ENCODE measurements at places on chromosomes 6 and 20.

DNA sequence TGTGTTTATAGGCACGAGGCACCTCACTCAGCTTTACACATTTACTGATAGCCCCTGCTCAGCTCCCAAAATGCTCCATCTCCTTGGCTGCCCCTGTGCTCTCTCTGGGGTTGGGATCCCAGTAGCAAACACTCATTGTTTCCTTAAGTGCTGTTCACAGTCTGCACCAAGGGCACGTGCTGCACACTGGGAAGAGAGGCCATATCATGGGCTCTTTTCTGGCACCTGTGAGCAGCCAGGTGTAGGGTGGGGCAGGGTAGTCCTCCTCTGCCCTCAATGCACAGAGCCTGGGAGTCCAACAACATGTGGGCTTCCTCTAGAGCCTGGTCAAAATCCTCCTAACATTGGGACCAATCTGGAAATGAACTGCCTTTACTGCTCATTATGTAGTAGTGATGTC, 67.9 kb downstream of the BANF2 start:
- DNase-seq = no peak

- no peak for DNase-seq
These were observed 53.2 kb downstream of the PTPN1 start for GRCh38 chr20:50563133-50563944.

DNA sequence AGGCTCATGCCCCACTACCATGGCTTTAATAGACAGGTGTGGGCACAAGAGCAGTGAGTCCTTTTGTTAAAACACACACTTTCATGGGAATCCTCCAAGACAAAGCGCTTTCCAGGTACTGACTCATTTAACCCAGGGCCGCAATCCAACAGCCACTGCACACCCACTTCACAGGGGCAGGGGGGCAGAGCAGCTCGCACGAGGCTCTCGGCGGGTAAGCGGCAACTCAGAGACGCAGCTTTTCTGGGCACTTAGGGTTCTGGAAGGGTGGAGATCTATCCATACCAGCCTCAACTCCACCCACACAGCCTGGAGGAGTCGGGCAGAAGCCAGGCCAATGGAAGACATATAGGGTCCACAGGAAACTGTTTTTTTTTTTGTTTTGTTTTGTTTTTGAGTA, 28.6 kb downstream of the PSMG4 start:
- DNase-seq = no peak

DNA sequence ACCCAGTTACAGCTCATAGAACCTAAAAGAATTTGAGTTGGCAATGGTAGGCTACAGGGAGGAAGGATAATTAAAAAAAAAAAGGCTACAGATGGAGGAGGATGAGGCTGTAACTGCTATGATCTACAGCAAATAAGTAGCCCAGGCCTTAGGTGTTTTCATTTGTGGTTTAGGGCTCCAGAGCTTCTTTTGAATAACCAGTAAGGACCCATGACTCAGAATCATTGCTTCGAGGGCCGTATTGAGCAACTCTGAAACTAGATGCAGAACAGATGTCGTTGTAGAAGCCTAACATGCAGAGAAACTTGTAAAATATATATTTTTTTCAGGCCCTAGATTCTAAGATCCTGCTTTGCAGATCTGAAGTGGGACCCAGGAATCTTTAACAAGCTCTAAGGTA, 19.0 kb upstream of the ASIP start:
- DNase-seq = peak; percentile 88

DNA sequence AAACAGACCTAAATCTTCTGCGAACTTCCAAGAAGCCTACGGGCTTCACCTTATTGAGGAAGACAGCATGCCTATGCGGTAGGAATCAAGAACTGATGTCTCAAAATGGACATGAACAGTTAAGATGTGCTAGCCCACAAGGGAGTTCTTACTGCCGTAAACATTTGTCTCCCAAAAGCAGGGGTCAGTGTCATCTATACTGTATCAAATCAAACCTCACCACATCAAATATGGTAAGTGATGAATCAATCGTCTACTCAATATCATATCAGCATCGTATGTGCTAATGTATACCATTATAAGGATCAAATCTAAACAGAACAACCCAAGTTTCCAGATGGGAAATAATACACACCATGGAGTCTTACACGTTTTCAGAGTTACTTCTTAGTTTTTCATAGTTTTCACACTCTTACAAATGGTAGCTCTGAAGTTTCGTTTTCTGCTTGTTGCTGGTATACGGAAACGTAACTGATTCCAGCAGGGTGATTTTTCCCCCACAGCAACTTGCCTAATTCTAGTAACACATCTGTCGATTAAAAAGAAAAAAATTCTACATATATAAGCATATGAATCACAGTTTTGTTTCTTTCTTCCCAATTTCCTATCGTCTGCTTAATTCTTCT, 12.6 kb downstream of the RRBP1 start:
- DNase-seq = no peak

DNA sequence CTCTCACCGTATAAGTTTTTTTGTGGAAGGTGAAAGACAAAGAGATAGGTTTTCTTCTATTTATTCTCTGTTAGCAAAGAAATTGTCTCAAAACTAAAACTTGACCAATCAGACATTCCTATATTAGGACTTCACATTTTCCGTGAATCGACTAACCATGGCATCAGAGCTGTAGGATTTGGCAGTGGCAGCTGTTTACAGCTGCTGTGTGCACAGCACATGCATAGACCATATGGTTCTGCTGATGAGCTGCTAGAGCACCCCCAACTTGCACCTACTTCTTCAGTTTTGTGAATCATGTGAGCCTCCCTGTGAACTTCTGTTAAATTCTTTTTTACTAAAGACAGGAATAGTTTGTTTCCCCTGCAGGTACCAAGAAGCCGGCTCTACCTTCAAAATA, 157.9 kb downstream of the RFX6 start:
- no peak for DNase-seq

DNA sequence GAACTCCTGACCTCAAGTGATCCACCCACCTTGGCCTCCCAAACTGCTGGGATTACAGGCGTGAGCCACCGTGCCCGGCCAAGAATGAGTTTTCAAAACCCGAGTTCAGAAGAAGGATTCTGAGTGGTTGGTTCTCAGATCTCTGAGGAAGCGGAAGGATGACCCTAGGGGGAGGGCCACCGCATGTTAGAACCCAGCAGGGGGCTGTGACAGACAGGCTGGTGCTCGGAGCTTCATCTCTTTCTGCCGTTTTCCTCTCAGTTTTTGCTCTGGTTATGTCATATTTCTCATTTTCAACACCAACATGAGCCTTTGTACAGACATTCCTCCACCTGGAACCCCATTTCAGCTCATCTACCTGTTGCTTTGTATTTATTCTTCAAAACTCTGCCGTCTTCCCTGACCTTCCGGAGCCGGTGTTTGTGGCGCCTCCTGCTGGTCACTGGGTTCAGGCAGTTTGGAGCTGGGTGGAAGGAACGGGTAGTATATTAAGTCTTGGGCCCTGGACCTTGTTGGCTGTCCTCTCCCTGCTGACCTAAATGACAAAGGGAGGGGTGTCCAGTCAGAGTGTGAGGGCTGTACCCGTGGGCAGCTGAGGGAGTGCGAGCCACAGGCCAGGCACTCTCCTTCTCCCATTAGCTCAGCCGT, at the start of gene DEFB123:
Gene DEFB123 (plus strand): TSS at position 621 of the 648 bp plus-strand sequence. CDS start 67 bp downstream, outside the sequence.
- no peak for DNase-seq

DNA sequence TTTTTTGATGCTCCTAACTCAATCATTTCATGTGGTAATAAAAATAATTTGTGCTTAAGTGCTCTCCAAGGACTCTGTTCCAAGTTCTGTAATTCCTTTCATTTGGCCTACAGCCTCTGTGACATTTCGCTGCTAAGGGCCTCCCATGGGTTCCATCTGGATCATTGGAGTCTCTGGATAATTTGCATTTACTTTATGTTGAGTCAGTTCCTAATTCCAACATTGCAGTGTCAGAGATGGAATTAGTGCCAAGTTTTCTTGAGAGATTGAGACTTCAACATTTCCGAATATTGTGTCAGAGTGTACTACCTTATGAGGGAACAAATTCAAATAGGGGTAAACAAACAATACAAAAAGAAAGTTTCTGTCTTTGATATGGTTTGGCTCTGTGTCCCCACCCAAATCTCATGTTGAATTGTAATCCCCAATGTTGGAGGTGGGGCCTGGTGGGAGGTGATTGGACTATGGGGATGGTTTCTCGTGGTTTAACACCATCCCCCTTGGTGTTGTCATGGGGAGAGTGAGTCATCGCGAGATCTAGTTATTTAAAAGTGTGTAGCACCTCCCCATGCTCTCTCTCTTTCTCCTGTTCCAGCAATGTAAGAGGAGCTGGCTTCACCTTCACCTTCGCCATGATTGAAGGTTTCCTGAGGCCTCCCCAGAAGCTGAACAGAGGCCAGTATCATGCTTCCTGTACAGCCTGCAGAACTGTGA, 244.1 kb upstream of the TBX18 start:
- no peak for DNase-seq

DNA sequence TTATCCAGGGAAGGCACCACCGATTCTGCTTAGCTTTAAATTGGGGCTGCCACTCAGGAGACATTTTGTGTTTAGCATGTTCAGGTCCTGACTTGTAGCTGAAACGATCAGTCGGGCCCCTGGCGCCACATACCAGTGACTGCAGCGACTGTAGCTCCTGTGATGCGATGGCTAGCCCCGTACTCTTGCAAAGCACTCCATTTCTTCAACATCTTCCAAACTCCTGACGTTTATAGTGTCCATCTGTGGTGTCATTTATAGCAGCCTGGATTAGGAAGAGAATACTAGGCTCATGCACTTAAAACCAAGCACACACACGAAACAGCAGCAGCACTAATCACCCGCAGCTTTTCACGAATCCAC, 13.0 kb downstream of the POU3F2 start:
- DNase-seq = no peak

DNA sequence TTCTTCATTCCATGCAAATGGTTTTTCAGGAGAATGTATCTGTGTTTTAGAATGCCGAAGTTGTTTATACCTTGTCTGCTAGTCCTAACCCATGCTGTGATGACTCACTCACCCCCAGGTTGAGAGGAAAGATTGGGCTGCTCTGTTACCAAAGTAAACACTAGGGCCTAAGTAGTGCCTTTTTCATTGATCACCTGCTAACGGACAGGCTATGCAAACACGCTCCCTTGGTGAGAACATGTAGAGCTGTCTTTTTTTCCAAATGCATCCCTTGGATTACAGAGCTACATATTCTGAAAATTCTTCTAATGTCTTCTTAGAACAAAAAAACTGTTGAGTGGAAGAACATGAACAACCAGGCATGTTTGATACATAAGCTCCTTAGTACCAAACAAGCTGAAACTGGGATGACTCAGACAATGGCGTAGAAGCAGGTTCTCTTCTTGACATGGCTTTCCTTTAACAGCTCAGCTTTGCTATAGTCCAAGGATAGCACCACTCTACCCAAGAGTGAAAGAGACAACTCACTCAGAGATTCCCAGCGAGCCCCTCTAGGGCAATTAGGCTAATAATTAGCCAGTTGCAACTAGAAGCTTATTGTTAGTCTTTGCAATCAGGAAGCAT, 20.5 kb downstream of the PERP start:
- DNase-seq = no peak

DNA sequence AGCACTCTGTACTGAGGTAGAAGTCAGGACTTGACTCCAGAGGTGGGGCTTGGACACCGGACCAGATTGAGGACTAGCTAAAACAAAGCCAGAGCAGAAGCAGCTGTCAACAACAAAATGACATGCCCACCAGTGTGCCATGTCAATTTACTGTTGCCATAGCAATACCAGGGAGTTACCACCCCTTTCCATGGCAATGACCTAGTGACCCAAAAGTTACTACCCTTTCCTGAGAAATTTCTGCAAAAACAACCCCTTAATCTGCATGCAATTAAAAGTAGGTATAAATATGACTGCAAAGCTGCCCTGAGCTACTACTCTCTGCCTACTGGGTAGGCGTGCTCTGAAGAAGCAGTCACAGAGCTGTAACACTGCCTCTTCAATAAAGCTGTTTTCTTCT, 21.0 kb downstream of the MAP3K5 start:
- no peak for DNase-seq

DNA sequence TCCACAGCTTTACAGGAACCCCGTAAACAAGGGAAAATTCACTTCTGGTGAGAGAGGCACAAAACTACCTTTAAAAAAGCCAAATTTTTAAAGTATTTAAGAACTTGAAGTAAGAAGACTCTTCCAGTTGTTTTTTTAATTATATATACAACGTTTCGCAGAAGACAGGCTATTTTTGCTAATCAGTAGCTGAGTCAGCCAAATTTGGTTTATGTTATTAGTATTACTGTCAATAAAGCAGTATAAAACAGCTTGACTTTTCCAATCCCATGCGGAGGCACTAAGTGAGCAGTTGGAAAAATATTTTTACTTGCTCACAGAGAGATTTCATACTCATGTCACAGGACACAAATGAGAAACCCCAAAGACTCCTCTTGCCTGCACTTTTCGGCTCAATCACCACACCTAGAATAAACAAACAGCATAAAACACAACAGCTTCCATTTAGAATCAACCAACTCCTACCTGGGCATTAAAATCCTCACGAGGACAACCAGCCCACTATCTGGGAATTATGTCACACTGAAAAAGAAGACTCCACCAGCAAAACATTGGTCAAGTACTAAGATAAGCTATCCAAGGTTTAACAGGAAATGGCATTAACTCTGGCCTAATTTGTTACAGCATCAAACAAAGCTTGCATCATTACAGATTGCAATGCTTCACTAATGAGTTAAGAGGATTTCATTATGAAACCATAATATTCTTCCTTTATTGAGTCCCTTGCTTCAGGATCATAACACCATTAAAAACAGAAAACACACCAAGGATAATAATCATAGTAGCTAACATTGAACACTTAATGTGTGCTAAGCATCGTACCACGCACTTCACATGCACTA, 26.3 kb downstream of the ELOVL5 start:
- DNase-seq = no peak
